ENCODE measurements at places on chromosomes 4 and X.

DNA sequence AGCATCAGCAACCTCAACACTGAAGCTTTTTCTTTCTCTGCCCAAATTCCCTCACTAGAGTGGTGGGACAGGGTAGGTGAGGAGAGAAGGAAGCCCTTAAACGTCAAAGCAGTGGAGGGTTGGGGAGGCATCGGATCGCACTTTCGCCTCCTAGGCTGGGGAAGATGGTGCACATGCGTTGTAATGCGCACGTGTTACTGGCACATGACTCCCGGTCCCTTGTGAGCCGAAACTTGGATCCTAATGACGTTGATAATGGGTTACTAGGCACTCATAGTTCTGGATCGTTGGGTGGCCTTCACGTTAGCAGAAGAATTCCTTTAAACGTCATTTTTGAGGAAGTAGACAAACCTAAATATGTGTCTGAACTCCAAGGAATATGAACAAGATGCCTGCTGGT, at the start of gene CBLL2:
Gene CBLL2, plus strand, starts transcription at position 301 of the 400 bp plus-strand sequence. Its CDS starts 79 bp downstream, at position 380.
- DNase-seq: no peak

DNA sequence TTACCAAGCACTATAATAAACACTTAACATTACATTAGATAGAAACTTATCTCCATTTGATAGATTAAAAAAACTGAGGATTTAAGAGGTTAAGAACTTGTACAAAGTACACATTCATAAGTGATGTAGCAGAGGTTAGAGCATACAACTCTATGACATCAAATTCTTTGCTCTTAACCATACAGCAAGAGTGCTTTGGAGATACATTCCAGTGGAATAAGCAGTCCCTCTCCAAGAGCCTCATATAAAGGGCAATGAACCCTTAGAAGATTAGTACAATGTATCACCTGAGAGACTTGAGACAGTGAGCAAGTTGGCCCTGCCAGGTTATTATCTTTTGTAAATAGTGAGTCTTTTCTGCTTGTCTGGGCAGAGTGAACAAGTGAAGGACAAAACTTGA, 600.4 kb upstream of the CT83 start:
- no peak for DNase-seq

DNA sequence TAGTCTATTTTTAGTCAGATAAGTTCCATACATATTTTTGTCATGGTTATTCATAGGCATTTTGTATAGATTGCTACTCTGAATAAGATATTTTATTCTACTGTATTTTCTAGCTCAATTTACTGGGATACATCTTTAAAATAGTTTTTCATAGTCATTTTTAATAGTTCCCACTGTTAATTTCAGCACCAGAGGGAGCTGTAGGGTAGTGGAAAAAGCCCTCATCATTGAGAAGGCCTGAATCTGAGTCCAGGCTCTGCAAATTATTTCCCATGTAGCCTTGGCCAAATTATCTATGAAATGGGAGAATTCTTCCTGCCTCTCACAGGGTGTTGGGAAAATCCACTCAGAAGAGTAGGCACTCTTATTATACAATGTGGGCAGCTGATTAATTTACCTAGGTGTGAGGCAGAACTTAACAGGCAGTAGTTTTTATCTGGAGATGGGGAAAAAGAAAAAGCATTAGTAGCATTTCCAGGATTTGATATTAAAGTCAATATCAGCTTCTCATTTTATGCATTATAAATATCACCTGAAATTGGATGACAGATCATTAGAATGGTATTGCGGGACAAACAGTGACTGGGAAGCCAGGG, 102.9 kb upstream of the PAQR3 start:
- no peak for DNase-seq

DNA sequence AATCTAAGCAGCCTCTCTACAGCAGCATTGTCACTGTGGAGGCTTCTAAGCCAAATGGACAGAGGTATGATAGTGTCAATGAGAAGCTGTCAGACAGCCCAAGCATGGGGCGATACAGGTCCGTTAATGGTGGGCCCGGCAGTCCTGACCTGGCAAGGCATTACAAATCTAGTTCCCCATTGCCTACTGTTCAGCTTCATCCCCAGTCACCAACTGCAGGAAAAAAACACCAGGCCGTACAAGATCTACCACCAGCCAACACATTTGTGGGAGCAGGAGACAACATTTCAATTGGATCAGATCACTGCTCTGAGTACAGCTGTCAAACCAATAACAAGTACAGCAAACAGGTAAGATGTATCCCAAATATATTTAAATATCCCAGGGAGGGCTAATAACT, 4.1 kb downstream of the PCDH7 start:
- DNase-seq: no peak

DNA sequence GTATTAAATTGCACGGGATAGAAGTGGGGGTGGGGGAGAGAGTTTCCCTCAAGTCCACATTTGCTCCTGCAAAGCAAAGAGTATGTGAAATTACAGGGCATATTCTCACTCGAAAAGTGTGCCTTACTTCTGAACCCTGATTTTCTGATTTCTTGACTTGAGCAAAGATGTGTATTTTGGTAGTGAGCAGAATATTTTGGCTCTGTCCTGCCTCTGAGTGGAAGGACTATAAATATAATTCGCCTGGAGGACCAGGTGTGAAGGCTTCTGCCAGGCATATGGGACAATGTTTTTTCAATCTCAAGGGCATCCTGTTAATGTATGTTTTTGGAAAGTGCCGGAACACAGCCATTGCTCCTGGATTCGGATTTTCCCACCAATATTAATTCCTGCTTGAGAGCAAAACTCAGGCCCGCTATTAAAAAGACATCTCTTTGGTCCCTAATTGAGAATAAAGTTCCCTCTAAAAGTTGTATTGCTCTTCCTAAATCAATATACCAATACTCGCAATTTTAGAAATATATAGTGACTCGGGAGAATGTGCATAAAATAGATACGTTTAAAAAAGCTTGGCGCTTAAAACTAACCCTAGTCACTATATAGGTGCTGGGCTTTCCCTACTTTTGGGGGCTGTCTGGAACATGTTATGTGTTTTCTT, 15.3 kb upstream of the PITX2 start:
- no peak for DNase-seq

DNA sequence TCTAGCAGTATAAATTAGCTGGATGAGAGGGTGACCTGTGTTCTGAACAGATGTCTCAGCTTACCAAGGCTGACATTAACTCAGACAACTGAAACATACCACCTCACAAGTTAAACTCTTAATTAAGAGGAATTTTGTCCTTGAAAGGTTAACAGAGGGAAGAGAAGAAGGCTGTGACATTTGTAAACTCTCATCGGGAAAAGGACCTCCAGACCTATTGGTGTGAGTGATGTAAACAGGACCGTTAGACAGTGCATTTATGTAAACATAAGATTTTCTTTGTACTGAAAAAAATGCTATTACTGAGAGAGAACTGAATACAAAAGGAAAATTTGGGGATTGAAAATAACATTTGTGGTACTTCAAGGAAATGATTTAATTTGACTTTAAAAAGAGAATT, 308.4 kb upstream of the DIAPH2 start:
- no peak for DNase-seq
